ENCODE measurements at places on chromosomes 3 and 15.

- no peak for DNase-seq
These were observed 239.5 kb downstream of the EDEM1 start for GRCh38 chr3:5427021-5427420.

DNA sequence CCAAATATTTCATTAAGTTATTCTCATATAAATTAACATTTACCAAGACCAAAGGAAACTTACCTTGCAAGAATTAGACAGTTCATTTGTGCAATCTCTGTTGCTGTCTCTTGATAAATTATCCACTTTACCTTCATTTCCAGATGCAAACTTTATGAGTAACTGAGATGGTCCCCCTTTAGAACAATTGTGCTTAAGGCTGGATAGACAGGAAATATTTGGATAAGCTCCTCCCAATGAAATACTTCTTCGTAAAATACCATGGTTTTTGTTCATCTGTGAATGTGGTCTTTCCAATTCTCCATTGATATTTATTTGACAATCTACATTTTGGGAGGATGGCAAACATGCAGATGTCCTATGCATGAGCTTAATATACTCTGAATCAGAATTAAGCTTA lies 78.2 kb downstream of the NEDD4 start:
- no peak for DNase-seq

DNA sequence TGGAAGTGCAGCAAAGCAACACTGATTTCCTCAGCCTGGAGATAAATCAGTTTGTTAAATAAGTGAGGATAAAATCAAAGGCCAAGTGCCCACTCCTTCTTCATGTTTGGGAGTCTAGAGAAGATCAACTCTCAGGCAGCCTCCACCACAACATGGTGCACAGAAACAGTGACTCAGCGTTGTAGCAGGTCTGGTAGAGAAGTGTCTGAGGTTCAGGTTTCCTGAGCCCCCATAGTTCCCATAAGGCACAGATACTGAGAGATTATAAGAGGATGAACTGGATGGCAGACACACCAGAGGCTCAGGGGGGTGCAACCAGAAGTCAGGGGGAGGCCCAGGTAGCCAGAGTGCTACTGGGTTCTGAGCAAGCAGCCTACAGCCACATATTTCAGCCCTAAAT lies 166.7 kb downstream of the FRMD5 start:
- no peak for DNase-seq

DNA sequence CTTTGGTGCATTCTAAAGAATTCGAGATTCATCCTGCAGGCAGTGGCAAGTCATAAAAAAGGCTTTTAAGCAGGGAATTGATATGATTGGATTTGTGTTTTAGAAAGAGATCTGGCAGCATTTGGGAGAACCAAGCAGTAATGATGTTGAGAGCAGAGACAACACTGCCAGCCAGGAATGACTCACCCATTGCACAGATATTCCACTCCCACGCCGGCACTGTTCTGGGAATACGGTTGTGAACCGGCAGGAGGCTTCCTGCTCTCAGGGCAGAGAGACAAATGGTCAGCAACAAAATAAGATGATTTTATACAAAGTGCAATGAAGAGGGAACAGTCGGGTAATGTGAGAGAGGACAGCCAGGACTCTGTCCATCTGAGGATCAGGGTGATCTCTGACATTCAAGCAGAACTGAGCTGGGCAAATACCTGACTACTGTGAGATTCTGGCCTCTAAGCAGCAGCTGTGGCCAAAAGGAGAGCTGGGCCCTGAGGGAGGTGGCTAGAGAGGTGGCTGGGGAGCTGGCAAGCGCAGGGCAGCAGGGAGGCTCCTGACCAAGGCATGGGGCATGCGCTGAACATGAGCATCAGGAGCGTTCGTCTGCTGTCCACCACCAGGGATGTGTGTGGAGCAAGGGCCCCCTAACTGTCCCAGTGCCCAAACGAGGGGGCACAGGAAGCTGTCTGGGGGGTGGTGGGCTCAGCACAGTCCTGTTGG lies 56.1 kb upstream of the PLXNA1 start:
- DNase-seq: no peak

DNA sequence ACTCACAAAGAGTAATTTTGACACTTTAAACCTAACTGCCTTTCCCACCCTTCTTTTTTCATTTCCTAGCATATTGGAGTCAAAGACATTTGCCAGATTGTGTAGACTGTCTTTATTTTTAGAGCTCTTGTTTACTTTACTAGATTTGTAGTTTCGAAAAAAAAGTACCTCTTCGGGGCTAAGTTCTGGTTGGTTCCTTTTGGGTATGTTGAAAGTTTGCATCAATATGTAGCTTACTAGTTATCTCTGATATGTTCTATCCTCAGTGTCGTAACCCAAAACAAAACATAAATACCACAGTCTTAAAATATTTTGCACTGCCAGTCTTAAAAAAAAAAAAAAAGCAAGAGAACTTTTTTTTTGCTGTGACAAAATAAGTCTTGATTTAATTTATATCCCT lies 52.2 kb downstream of the REC114 start:
- DNase-seq: no peak

GRCh38 chr3:46399098-46399497 lies 7.8 kb downstream of the CCR5AS start:
- DNase-seq: no peak

- no peak for DNase-seq
These were observed 192.4 kb upstream of the IL12A start for GRCh38 chr3:159796226-159796625.

GRCh38 chr15:90915808-90916440 lies 12.8 kb downstream of the MAN2A2 start:
- no peak for DNase-seq

GRCh38 chr3:160538895-160539294 lies 26.5 kb downstream of the KPNA4 start:
- DNase-seq: no peak

GRCh38 chr3:114879059-114880031 lies 267.7 kb downstream of the ZBTB20 start:
- DNase-seq: no peak

DNA sequence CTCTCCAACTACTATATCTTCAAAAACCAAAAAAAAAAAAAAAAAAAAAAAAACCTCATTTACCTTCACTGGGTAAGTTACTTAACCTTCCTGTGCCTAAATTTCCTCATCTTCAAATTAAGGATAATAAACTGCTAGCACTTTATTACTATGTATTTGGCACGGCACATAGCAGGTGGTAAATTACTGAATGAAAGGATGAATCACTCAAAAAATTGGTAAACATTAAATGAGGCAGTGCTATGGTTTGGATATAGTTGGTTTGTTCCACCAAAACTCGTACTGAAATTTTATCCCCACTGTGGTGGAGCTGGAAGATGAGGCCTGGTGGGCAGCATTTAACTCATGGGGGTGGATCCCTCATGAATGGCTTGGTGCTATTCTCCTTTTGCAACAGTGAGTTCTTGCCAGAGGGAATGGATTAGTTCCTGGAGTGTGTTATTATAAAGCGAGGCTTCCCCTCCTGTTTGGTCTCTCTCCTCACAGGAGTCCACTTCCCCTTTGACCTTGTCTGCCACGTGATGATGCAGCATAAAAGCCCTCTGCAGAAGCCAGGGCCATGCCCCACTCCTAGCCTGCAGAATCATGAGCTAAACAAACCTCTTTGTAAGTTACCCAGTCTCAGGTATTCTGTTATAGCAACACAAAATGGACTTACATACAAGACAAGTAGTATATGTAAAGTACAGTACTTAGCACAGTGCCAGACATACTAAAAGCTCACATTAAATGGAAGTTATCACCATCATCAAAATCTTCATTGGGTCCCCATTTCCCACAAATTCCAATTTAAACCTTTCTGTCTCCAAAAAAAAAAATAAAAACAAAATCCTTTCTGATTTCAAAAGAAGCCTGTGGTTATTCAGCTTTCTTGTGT lies 20.6 kb downstream of the DCUN1D1 start:
- no peak for DNase-seq

GRCh38 chr3:60217156-60217911 lies 1033.9 kb downstream of the FHIT start:
- DNase-seq: no peak

DNA sequence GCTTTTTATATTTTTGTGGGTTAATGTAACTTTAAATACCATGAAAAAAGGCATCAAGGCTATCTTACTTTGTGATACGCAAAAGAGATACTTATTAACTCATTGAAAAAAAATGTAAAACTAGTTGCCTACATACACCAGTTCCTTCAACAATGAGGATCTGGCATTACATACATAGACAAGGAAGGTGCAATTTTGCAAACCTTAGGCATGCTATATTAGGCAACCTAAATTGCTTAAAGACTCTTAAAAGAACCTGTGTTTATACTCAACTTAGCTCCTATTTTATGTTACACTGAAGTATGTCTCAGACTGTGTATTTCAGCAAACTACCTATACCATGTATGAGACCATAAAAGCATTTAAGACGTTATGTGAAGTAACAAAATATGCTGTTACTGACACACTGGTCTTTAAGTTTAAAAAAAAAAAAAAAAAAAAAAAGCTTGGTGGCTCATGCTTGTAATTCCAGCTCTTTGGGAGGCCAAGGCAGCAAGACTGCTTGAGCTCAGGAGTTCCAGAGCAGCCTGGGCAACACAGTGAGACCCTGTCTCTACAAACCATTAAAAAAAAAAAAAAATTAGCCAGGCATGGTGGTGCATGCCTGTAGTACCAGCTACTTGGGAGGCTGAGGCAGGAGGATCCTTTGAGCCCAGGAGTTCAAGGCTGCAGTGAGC lies 9.1 kb downstream of the TASOR start:
- DNase-seq: no peak

DNA sequence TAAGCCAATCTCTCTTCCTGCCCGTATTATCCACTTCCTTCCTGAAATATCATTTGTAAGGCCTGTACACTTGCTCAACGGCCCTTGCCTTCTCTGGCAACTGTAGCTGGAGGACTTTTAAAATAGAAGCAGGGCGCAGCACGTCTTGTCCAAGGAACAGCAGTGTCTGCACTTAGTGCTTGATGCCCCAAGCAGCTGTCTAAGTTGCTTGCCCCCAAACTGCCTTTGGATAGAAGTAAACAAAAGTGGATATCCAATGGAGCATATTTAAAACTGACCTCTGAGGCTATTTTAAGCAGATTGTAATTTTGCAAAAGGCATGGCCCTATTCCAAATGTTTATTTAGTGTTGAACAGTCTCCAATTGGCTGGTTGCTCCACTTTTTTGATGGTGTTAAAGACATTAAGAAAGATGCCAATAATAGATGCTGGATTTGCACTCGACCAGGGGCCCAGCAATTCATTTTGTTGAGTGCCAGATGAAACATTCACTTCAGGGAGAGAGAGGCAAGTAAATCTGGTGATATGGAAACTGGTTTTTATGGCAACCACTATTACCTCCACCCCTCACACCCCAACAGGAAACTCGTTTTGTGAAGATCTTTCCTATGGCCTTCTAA lies 526.8 kb upstream of the TBL1XR1 start:
- DNase-seq: no peak

- no peak for DNase-seq
These were observed at the start of gene CSTA for GRCh38 chr3:122324871-122325323. Gene CSTA (plus strand): TSS chr3:122325248. CDS start chr3:122325293, 45 bp downstream.

GRCh38 chr3:72100601-72101187 lies 315.7 kb upstream of the PROK2 start:
- peak; percentile 73 for DNase-seq

GRCh38 chr15:49830391-49830790 lies 209.5 kb downstream of the DTWD1 start:
- no peak for DNase-seq

- DNase-seq: no peak
These were observed 6.3 kb upstream of the FSIP1 start for GRCh38 chr15:39788800-39789565.

- no peak for DNase-seq
These were observed 35.1 kb downstream of the UBE3A start for GRCh38 chr15:25403771-25404170.

- no peak for DNase-seq
These were observed 133.7 kb downstream of the VGLL4 start for GRCh38 chr3:11510001-11510340.

- peak; percentile 39 for DNase-seq
These were observed 41.0 kb downstream of the ABHD2 start for GRCh38 chr15:89129123-89129815.

- DNase-seq: no peak
These were observed 217.3 kb downstream of the ZIC4 start for GRCh38 chr3:147189016-147189415.

- no peak for DNase-seq
These were observed 7.8 kb downstream of the ADAMTS17 start for GRCh38 chr15:100334015-100334414.

DNA sequence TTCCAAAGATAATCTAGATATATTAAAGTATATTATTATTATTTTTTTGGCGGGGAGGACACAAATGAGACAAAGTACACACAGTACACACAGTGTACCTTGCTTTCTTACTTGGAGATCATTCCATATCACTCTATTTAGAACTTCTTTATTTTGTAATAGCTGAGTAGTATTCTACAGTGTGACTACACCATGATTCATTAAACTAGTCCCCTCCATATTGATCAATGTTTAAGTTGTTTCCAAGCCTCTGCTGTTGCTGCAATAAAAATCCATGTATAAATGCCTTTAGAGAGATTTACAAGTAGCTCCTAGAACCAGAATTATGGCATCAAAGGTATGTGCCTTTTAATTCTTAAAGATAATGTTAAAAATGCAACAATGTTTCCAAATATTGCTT lies 38.8 kb downstream of the PYGO1 start:
- no peak for DNase-seq

DNA sequence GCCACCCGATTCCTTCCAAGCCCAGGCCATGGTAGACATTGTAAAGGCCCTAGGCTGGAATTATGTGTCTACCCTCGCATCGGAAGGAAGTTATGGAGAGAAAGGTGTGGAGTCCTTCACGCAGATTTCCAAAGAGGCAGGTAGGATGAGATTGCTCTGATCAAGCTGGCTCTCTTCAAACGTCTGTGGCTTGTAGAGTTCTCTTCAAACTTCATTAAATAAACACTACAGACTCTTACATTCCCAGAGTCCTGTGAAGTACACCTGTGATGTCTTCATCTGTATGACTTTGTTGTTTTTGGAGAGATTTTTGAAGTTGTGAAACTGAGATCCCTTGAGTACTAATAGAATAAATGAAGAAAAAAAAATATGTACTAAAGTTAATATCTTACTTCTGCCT lies 285.6 kb downstream of the GRM7 start:
- DNase-seq: no peak

DNA sequence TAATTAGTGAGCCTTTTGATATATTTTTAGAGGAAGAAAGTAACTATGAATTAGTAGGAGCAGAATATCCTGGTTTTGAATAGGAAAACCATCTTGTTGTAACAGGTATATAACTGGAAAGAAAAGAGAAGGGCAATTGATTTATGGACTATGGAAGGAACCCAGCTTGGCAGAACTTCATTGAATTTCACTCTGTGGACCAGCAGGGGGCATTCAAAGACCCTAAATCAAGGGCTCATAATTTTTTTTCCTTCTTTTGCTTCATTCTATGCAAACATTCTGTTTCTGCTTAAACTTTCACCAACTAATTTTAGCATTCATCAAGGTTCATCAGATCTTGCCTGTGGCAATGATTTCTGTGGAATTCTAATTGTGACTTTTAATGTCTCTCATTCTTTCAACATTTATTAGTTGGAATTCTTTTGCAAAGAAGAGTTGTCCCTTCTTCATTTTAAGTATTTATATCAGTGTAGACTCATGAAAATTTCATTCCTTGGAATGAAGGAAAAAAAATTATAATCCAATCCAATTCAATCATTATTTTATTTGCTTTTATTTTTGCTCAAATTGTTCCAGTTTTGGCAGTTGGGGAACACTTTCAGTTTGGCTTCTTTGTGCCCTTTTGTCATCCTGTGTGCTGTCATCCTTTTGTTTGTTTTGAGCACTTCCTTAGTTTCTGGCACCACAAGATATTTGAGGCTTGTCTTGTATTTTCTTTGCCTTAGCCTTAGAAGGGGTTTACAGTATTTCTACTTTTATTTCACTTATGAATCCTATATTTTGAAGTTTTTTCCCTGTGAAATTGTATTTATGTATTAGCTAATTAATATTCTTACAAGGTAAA lies 30.4 kb downstream of the NXPE3 start:
- peak; percentile 66 for DNase-seq
